HCT116 (cell line): ENCODE measurements at places on chromosomes 5 and 9.

DNA sequence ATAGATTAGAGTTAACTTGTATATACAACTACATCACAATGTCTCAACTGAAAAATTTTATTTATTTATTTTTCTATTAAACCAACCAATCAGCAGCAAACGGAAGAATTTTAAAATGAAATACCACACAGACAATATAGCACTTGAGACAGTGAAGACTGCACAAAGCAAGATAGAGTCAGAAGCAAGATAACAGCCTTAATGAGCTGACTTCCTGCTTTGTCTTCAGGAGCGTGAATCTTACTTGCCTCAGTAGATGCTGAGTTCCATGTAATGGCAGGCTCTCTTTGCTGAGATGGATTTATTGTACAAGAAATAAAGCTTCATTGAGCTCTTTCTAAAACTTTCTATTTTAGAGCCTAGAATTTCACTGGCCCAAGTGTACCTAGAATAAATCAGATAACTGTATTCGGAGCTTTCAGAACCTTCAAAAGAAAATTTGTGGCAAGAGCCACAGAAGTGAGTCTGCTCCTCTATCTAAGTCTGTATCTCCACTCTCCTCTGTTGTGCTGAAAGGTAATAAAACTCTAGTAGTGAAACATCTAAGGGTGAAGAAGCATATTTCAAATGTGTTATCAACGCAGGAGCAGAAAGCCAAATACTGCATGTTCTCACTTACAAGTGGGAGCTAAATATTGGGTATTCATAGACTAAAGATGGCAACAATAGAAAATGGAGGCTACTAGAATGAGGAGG lies 83.3 kb upstream of the ANKRD55 start:
- DNase-seq, result no peak

DNA sequence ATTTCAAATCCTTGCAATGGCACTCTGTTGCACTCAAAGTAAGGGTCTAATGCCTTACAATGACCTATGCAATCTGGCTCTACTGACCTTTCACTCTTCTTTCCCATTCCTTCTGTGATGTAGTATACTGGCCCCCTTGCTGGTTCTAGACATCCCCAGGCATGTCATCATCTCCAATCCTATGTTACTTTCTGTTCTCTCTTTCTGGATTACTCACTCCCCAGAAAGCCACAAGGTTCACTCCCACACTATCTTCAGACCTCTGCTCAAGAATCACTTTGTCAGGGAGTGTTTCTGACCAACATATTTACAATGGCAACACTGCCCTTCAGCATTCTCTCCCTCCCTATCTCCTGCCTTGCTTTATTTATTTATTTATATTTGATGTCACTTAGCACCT lies 802.2 kb upstream of the WWC1 start:
- no peak for DNase-seq

DNA sequence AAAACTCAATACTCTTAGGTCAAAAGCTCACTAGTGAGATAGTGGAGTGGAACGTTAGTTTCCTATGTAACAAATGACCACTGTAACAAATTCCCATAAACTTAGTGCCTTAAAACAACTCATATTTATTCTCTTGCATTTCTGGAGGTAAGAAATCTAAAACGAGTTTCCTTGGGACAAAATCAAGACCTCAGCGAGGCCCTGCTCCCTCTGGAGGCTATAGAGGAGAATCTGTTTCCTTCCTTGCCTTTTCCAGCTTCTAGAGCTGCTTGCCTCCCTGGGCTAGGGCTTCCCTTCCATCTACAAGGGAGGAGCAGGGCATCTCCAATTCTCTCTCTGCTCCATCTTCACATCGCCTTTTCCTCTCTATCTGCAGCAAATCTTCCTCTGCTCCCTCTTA lies 32.0 kb downstream of the SEMA5A start:
- DNase-seq, result no peak

GRCh38 chr9:137174722-137175293 lies 3.0 kb upstream of the TMEM210 start:
- no peak for DNase-seq

- DNase-seq, result no peak
Measured at GRCh38 chr9:130213911-130214761, 41.9 kb downstream of the NCS1 start.
